Stimulated activated CD8-positive, alpha-beta memory T cell treated with anti-CD3 and anti-CD28 coated beads, Interleukin-7, amount 100 ng/mL, for 48 hours (primary cell): ENCODE measurements at places on chromosomes 6 and 20.

DNA sequence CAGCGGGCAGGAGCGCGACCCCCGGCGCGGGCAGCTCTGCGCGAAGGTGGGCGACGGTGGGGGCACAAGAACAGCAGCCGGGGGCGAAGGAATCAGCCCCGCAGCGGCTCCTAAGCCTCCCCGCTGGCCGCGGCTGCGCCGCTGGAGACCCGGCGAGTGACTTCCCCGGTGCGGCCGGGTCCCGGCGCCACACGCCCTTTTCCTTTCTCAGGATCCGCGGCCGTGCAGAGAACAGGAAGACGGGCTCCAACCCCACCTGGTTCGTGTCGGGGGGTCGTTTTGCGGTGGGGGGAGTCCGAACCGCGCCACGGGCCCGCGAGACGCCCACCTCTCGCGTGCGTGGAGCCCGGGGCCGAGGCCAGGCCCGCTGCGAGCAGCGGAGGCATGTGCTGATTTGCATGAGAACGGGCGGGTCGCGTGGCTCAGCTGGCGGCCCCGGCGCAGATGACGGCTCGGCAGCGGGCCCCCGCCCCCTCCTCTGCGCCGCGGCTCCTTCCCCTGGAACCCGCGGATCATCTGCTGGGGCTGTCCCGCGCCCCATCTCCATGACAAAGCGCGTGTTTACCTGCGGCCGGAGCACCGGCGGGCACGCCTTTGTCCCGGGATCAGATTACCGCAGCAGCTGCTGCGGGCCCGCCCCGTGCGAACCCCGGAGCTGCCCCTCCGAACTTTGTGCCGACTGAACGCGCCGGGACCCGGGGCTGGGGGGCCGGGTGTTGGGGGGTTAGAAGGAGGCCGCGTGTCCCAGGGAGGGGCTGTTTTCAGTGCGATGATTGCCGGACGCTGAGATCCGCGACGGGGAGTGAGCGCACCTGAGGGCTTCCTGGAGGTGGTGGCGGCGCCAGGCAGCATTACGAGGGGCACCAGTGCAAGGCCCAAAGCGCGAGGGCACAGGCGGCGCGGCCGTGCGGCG lies 4.9 kb upstream of the DLL1 start:
- no peak for DNase-seq

DNA sequence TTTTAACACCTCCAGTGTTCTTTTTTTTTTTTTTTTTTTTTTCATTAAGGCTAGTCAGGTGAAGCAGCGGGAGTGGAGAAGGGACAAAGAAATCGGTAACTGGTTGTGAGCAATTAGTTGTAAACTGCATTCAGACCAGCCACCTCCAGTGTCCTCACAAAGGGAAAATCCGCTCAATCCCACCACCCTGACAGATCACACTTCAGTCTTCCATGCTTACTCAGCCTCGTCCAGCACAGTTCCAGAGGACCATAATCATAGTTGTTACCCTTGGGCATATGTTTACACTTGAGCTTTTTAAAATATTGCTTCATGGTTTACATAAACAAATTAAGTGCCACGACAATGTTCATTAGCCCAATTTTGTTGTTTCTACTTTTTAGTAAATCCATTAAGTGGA lies 10.2 kb downstream of the DYNLRB1 start:
- DNase-seq = no peak

- no peak for DNase-seq
These were observed 11.6 kb downstream of the AKIRIN2 start for GRCh38 chr6:87690441-87690840.

DNA sequence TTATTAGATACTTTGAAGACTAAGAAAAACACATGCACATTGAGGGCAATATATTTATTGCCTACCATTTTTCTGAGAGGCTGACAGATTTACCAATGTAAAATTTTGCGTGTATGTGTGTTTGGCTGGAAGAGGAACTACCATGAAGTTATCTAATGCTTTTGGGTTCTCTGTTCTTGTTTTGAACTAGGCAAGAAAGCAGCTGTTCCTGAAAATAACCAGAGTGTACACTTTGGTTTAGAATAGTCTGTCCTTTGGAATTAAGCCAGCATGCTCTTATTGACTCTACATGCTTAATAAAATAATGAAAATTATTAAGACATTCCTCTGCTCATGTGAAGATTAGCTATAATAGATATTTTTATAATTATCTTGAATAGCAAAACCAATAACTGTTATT lies 129.2 kb downstream of the MYB start:
- no peak for DNase-seq

DNA sequence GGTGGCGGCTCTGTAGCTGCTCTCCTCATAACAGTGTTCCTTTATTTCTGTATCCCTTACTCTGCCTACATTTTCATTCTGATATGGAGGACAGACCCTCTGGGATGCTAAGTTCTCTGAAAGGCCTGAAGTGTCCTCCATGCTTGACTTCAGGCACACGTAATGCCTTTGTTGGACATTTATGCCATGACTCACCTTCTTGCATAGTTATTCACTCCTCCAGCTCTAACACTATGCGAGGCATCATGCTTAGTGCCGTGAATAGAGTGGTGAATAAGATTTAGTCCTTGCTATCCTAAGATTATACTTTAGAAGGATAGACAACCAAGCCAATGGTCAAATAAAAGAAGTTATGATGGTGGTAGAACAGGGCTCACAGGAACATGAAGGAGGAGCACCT lies 760.9 kb upstream of the FLRT3 start:
- DNase-seq = no peak

GRCh38 chr20:53302695-53303412 lies 290.8 kb downstream of the ZNF217 start:
- no peak for DNase-seq

DNA sequence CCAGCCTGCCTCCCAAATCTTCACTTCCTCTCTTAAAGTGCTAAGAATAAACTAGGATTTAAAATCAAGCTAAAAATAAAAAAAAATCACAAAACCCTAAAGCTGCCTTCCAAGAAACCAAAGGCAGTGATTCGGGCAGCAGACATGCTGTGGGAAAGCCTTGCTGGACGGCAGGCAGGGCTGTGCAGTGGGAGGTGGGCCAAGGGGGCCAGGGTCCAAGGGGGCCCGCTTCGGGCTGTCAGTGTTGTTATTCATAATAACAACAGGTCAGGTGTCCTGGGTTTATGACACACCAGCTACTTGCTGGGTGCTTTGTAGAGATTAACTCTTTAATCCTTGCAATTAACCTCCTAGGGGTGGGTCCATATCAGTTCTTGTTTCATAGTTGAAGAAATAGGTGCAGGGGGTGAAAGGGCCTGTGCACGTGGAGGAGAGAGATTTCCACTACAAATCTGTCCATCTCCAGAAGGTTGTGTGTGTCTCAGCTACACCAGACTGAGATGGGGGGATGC lies 40.4 kb downstream of the CD40 start:
- no peak for DNase-seq

DNA sequence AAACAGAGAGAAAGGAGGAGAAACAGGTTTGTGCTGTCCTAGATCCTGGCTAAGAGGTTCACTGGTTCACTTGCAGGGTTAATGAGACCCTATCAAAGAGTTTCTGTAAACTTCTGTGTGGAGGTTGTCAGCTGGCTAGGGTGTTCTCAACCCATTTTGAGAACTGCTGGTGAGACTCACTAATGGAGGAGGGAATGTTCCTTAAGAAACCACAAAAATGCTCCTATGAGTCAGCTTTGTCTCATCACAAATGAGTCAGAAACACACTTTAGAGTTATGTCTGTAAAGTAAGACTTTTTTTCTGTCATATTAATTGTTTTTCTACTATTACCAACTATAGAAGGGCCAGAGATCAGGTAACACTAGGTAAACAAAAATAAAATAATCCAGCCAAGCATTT lies 884.4 kb downstream of the PHF3 start:
- DNase-seq = no peak

GRCh38 chr6:113645986-113646385 lies 211.2 kb upstream of the MARCKS start:
- no peak for DNase-seq

- no peak for DNase-seq
These were observed 721.1 kb downstream of the TENT5A start for GRCh38 chr6:81031416-81031815.

DNA sequence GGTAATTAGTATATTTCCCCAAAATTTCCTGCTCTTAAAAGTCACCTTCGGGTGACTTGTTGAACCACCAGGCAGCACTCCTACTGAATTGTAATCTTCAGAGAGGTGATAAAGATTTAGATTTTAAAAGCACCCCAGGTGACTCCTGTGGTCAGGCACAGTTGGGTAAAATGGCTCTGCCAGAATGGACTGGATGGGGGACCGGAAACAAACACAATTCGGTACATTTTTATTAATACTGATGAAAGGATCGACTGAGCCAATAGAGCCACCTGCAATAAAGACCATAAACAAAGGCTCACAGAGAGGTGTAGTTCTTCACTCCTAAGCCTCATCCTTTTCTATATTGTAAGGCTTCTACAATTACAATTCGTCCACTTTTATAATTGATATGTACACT lies 19.6 kb upstream of the FAM83C start:
- DNase-seq = no peak
